ENCODE measurements at places on chromosomes 12 and 14.

GRCh38 chr12:52805739-52806138 is 8.2 kb downstream of the KRT4 start:
- no peak for DNase-seq

DNA sequence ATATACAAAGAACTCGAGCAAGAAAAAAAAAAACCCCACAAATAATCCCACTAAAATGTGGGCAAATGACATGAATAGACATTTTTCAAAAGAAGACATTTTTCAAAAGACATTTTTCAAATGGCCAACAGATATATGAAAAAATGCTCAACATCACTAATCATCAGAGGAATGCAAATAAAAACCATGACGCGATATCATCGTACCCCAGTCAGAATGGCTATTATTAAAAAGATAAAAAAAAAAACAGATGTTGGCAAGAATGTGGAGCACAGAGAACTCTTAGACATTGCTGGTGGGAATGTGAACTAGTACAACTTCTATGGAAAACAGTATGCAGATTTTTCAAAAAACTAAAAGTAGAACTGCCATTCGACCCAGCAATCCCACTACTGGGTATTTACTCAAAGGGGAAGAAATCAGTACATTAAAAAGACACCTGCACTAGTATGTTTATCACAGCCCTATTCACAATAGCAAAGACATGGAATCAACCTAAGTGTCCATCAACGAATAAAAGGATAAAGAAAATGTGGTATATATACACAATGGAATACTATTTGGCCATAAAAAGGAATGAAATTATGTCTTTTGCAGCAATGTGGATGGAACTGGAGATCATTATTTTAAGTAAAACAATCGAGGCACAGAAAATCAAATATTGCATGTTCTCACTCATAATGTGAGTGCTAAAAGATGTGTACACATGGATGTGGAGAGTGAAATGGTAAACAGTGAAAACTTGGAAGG is 16.3 kb downstream of the ZBTB39 start:
- DNase-seq, result no peak

GRCh38 chr12:46187023-46187422 is 81.8 kb downstream of the SLC38A1 start:
- DNase-seq, result no peak

GRCh38 chr14:92503756-92504491 is 9.7 kb upstream of the RIN3 start:
- peak; percentile 1 for DNase-seq

- peak; percentile 67 for DNase-seq
Measured at GRCh38 chr12:21828779-21829178, 54.3 kb upstream of the KCNJ8 start.

DNA sequence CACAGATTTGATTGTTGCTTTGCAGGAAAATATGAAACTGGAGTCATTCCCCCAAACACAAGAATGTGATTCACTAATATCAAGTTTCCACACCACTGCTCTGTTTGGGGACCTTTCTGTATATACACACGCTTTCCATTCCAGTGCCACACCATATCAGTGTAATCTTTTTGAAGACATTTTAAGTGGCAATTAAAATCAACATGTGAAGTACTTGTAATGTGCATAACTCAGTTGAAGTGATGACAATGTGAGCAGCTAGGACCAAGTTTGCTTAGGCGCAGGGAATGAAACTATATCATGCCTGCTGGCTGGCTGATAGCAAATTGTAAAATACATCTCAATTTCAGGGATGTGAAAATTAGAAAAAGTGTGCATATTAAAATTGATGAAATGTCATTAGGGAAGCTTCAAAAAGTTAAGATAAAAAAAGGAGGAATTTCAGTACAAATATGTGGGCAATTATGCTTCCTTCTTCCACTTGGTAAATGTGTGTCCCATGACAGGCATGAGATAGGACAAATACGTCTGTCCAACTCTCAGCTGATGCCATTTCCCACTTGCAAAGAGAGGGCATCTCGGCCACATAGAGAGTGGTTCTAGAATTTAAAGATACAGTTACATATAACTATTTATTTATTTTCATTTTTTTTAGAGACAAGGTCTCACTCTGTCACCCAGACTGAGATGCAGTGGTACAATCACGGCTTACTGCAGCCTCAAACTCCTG is 43.7 kb downstream of the HSPB8 start:
- no peak for DNase-seq

DNA sequence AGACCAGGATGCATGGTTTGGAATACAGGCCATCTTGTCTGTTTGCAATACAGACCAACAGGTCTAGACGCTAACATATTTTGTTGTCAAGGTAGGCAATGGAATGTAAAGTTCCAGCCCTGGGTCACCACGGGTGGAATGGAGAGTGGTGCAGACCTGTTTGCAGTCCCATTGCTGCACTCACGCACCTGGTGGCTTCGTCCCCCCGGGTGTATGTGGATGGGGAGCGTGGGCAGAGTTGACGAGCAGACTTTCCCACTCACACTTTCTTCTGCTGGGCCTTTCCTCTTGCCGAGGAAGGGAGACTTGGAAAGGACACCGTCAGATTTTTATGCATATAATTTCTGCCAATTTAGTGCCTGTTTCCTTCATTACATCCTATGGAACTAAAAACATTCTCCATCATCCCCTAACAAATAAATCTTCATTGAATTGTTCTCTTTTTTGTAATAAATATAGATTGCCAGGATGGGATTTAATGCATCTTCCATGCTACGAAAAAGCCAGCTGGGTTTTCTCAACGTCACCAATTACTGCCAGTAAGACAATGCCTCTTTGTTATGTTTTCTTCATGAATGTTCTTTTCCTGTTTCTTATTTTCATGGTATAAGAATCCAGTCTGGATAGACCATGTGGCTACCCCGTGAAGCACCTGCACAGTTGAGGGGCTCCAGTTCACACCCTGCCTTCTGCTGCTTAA is 15.2 kb downstream of the DCAF4 start:
- DNase-seq, result no peak

GRCh38 chr12:2358986-2359658 is 306.3 kb downstream of the CACNA1C start:
- no peak for DNase-seq

- DNase-seq, result no peak
Measured at GRCh38 chr12:29612912-29613311, 115.4 kb upstream of the OVCH1 start.

DNA sequence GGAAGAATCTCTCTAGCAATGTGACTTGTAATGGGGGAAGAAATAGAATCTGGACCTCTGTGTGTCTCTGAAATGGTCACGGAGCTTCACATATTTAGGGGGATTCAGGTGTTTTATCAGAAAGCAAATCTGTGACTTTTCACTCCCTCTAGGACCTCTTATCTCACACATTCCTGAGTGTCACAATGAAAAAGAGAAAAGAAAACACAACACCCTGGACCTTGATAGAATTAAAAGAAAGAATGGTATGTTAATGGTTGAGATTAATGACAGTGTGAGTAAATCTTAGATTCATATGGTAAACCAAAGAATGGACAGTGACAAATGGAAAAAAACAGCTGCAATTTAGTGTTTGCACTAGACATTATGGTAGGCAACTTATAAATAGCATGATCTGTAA is 68.5 kb downstream of the PKP2 start:
- DNase-seq, result no peak

- DNase-seq, result peak; percentile 34
Measured at GRCh38 chr12:56803750-56804149, 40.6 kb downstream of the HSD17B6 start.

DNA sequence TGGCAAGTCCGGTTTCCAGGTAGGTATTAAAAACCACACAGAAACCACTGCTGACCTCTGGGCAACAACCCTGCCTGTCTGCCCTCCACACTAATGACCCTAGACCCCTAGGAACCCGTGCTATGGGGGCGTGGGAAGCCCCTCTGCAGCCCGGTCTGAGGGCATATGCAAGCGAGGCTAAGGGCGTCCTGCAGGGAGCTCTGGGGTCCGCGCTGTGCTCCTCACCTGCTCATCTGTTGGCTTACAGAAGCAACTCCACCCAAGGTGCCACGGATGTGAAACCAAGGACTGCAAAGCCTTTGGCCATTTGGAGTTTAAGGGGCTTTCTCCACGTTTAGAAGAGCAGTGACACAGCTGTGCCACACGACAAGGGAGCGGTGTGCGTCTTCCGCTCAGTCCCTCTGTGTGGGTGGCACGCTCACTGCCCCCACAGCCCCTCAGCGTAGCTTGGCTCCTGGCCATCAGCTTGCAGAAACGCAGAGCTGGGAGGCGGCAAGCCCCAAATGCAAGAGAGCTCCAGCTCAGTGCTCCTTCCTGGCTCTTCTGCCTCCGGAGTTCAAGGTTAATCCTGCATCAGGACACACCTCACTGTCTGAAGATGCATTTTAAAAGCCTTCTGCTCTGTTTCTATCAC is 18.4 kb downstream of the AMN start:
- no peak for DNase-seq

- no peak for DNase-seq
Measured at GRCh38 chr12:58504143-58504938, 416.0 kb downstream of the LRIG3 start.

- no peak for DNase-seq
Measured at GRCh38 chr12:26939953-26940352, 1.7 kb downstream of the FGFR1OP2 start.

GRCh38 chr12:126734296-126734695 is 1532.7 kb upstream of the TMEM132C start:
- DNase-seq, result no peak

GRCh38 chr12:113823816-113824215 is 142.3 kb downstream of the RBM19 start:
- no peak for DNase-seq

- no peak for DNase-seq
Measured at GRCh38 chr12:29702222-29702621, 81.5 kb downstream of the TMTC1 start.

GRCh38 chr12:58583529-58583928 is 336.8 kb downstream of the LRIG3 start:
- peak; percentile 22 for DNase-seq

- DNase-seq, result no peak
Measured at GRCh38 chr12:83559650-83560049, 872.9 kb downstream of the TMTC2 start.

GRCh38 chr12:16472631-16473030 is 125.2 kb downstream of the MGST1 start:
- no peak for DNase-seq

- no peak for DNase-seq
Measured at GRCh38 chr14:92122351-92122677, 545 bp downstream of the CPSF2 start.

- no peak for DNase-seq
Measured at GRCh38 chr12:90548595-90548994, 406.4 kb downstream of the CCER1 start.

GRCh38 chr12:64335886-64336466 is 54.6 kb downstream of the C12orf56 start:
- DNase-seq, result no peak

GRCh38 chr14:100495917-100496316 is 91.3 kb downstream of the BEGAIN start:
- no peak for DNase-seq

GRCh38 chr12:123765504-123766035 is 3.5 kb downstream of the DNAH10 start:
- no peak for DNase-seq

DNA sequence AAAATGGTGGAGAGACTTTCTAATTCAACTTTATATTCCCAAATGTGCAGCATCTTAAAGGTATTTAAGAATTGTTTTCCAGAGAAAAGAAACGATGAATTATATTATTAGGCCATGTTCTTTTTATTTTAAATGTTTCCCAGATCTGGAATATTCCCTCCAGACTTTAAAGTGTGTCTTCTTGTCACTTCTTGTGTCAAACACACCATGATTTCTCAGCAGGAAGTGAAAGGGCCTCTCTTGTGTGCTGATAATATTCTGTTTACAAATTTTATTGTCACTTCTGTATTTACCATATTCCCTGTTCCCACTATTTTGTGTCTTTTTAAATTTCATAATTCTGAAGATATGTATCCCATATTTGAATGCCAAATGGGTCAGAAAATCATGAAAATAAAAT is 455.0 kb upstream of the FLRT2 start:
- DNase-seq, result no peak

- DNase-seq, result no peak
Measured at GRCh38 chr12:2733493-2734355, 61.0 kb upstream of the FKBP4 start.

GRCh38 chr14:69880044-69880487 is 850 bp downstream of the SMOC1 start:
- no peak for DNase-seq

- DNase-seq, result no peak
Measured at GRCh38 chr14:94066089-94066676, 14.8 kb downstream of the DDX24 start.

- no peak for DNase-seq
Measured at GRCh38 chr14:95261616-95262510, 57.8 kb downstream of the CLMN start.

GRCh38 chr12:41407232-41407799 is 219.2 kb downstream of the PDZRN4 start:
- no peak for DNase-seq

DNA sequence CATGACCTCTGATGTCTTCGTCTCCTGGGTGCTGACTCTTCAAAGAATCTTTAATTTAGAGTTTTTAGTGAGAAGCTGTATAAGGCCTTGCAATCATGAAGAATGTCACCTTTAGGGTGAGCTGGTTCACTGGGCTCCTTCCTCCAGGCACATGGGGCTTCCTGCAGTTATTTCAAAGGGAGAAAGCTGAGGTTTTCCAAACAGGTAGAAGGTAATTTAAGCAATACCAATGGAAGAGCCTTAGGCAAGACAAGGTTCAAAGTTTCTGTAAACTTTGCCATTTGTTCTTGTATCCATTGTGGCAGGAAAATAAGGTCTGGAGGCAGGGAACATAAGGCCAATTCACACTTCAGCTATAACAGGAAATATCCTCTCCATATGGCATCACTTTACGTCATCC is 88.0 kb upstream of the EIF5 start:
- no peak for DNase-seq

- DNase-seq, result no peak
Measured at GRCh38 chr12:17414596-17414995, 675.4 kb downstream of the RERGL start.

GRCh38 chr12:49667325-49668090 is 39.7 kb downstream of the FMNL3 start:
- DNase-seq, result no peak

DNA sequence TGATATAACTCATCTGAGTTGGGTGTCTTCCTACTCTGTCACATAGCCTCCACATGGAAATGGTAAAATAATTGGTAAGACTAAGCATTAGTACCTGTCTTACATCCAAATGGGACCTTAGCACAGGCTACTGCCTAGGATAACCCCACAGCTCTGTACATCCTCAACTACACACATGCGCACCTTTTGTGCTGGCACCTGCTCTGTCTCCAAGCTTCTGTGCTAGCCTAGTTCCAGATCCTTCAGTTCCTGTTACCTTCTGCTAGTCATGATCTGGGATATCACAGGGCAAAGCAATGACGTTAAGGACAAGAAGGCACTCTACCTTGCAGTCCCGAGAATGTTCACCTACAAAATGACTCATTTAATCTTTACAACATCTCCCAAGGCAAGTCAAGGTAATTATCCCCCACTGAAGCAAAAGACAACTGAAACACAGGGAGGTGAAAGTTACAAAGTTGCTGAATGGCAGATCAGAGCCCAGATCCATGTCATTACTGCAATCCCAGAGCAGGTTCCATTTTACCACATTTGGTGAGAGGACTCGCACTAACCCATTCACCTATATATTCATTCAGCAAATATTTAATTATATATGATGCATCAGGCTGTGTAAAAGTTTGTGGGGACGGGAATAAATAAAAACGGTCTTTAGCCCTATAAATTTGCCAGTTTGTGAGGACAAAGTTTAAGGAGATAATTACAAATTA is 61.7 kb downstream of the PPM1H start:
- no peak for DNase-seq

- no peak for DNase-seq
Measured at GRCh38 chr14:30058401-30058800, 130.8 kb upstream of the PRKD1 start.

GRCh38 chr12:68901145-68901544 is 31.8 kb downstream of the CPM start:
- no peak for DNase-seq
